ENCODE measurements at places on chromosomes 3 and 15.

GRCh38 chr3:111785034-111785433 lies 74.0 kb upstream of the PHLDB2 start:
- DNase-seq: no peak

GRCh38 chr3:67790043-67790442 lies 135.6 kb upstream of the SUCLG2 start:
- peak; percentile 10 for DNase-seq

- no peak for DNase-seq
These were observed 4.6 kb downstream of the SUMF1 start for GRCh38 chr3:4462369-4463040.

- DNase-seq: no peak
These were observed 222.8 kb downstream of the FOXP1 start for GRCh38 chr3:71360764-71361163.

Measured in stimulated activated CD8-positive, alpha-beta memory T cell treated with anti-CD3 and anti-CD28 coated beads, Interleukin-12 subunit alpha, Interleukin-12 subunit beta, amount 100 ng/mL, for 4 hours (primary cell).